ENCODE measurements at places on chromosomes 5 and 9.

DNA sequence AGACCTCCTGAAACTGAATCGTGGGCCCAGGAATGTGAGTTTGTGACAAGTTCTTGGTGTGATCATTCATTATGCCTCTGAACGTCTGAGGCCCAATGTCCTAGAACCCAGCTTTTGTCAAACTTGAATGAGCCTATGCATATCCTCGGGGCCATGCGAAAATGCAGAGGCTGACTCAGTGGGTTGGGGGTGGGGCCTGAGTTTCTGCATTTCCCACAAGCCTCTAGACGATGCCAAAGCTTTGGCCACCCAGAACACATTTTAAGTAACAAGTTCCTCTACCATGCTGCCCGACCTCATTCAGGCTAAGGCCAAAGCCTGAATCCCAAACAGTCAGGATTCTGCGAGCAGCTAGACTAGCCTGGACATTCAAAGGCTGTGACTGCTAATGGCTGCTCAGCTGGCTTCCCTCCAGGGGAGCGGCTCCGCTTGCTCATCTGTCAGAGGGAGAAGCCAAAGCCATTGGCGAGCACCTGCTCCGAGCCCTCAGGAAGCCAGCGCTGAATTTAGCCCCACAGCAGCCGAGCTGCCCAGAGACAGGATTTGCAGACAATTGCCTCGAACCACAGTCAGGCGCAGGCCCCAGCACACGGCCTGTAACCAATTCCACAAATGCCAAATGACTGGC is 177.5 kb downstream of the ZDHHC21 start:
- DNase-seq = peak; percentile 77

GRCh38 chr5:91381239-91381773 is 1.8 kb downstream of the ARRDC3 start:
- DNase-seq = no peak

DNA sequence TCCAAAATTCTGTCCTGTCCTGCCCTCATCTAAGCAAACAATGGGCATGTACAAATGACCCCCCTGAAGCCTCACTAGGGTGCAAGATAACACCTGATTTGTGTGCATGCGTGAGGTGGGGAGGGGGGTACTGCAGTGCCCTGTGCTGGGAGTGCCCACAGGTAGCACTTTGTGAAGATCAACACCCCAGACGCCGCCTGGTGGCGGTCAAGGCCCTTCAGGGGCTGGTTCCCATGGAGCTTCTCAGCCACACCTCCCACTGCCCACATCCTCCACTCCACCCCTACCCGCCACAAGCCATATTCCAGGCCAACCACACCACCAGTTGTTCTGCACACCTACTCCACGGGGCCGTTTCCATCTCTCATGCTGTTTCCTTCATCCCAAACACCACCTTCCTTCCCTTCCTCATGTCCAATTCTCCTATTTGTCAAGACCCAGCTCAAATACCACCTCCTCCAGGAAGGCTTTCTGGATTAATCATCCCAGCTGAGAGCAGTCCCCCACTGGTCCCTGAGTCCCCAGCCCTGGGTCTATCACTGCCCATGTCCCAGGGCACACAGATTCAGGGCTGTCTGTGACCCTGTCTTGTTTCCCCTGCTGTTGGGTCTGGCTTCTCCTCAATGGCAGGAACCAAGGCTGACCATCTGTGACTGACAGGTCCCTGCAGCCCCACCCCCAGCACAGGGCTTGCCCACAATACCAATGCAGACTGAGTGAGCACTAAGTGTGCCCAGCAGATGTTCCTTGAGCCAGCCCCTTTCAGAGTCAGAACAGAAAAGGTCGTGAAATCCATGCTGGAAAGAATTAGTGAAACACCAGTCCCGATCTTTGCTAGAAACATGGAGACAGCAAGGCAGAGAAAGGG is 178.4 kb downstream of the PAX5 start:
- DNase-seq = no peak

- DNase-seq = no peak
Measured at GRCh38 chr9:135088979-135089847, 1.7 kb downstream of the OLFM1 start.

Data from eye (tissue), 1 donor.